ENCODE measurements at places on chromosomes 1 and 21. TPM values are rescaled to one million over a fixed set of nuclear protein-coding genes. Genes with fewer than 3 reads are reported as not detected.

DNA sequence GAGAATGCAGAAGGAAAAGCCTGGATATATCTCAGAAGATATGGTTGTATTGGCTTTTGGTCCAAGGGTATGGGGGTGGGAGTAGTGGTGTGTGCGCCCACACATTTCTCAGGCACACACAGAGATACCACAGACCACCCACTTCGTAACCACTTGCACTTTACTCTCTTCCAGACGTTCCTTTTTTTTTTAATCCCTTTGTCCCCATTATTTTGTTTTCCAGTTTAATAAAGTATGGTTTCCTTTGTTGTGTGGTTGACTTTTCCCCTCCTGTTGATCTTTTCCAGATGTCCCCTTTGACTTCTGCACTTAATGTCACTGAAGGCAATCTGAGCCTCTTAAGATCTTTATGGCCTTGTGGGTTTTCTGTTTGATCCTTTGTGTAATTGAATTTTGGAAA, 10.5 kb upstream of the TARS2 start:
- no peak for DNase-seq

DNA sequence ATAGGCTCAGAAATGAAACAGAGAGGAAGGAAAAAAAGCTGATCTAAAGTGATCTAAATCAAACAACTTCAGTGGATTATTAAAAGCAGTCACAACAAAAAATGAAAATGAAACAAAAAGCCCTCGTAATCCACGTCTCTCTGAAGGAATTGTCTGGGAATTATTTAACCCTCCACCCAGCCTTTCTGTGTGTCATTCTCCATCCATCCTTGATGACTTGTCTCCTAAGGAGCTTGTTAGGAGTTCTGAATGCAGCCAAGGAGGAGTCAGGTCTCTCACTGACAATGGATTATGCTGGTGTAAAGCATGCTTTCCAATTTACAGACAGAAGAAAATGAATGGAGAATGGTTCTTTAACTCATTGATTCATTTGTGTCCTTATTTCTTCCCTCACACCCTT, 359.3 kb upstream of the RUNX1 start:
- DNase-seq: no peak

DNA sequence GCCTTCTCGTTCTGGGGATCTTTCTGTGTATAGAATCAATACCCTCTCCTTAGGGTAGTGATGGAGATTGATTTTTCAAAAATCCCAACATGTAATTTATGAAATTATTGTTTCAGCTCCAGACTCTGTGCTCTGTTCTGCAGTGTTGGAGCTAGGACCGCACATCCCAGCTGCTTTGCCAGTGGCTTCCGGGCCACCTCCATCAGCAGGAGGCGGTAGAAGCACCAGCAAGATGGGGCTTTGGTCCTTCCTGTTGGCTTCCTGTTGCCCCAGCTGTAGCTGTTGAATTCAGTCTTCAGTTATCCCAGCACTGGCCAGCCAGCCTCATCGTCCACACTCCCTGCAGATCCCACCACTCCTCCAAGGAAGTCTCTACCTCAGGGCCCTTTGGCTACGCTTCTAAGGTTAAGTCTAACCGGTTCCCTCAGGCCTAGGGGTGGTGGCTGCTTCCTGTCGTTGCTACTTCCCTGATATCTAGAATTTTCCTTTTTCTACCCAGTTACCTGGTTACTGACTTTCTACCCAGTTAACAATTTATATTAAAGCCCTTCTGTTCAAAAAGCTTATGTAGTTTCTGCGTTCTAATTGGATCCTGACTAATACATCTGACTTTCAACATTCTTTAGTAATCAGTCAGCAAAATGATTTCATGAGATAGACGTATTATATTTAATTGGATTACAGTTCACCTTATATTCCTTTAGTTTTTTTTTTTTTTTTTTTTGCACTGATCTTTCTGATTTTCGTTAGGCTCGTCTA, 24.6 kb downstream of the GALNT2 start:
- no peak for DNase-seq

GRCh38 chr1:182667848-182668505, 16.4 kb downstream of the RGS8 start:
- no peak for DNase-seq

DNA sequence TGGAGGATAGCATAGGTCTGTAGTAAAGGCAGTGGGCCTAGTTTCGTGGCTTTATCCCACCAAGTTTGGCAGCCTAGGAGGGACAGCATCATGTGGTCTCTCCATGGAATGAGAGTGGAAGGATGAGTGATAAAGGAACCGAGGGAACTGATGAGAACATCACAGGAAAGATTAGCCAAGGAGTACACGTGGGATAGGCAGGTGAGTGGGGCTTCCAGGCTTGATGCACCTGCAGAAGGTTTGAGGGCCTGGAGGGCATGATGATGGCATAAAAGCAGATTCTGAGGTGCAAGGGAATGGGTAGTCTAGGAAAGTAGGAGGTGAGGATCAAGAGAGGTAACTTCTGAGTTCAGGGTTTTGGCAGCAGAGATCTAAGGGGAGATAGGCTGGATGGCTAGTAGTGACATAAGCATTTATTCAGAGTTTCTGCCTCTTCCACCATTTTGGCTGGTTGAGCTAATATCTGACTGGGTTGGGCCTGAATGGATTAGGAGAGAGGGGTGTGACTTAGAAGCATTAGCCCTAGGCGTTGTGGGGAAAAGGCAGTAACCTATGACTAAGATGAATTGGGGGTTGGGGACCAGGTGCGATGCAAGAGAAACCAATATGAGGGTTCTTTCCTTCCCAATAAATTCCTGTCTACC, 9.1 kb downstream of the PTGFRN start:
- no peak for DNase-seq

- no peak for DNase-seq
Measured at GRCh38 chr1:2523891-2524609, 2.3 kb downstream of the PANK4 start.

DNA sequence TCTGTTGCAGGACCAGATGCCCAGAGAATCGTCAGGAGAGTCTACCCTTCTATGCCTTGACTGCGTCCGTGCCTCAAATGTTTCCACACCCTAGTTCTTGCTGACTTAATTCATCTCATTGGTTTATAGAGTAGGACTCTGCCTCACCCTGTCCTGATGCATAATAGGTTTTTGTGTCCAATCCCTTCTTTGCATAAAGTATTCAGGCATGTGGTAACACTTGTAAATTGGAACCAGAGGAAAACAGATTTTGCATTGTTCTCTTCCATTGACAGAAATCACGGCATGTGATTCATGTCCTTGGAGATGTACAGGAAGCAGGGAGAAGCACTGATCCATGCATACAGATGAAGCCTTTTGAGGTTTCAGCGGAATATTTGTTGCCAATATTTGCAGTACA, 29.5 kb downstream of the PLPPR5 start:
- DNase-seq: no peak

DNA sequence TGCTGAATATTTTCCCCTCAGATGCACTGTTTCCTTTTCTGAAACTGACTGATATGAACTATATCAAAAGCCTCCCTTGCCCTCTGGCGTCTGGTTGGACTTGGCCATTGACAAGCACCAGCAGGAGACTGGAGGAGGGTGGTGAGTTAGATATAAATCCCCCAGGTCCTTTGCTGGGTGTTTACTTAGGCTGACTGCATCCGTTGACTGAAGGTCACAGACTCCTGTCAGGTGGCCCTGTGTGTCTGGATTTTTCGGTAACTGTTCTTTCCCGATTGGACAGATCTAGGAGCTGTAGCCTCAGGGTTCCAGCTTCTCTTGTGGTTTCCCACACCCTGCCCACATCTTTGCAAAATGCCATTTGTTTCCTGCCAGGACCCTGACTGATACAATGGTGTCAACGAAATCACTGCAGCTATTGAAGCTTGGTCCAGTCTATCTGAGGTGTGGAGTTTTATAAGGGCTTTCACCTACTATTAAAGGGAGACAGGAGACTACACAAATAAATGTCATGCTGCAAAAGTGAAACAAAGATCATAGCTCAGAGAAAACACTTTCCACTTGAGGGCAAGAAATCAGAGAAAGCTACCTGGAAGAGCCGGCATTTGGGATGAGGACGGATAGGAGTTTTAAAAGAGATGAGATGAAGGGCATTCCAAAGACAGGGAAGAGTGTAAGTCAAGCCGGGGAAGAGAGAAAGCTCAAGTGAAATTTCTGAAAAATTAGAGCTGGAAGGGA, 1.5 kb upstream of the MAGI3 start:
- DNase-seq: no peak

DNA sequence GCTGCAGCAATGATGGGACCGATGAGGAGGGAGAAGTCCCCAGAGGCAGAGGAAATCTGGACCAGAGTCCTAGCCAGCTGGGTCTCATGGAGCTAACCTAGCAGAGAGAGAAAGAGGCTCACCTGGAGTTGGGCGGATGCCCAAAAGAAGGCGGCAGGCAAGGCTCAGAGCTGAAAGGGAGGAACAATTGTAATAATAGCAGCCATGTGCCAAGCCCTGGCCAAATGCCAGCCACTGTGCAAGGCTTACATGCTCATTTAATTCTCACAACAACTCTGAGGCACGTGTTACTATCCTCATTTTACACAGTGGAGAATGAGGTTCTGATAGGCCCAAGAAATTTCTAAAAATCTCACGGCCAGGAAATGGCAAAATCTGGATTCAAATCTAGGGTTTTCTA, 50.0 kb upstream of the ZNF648 start:
- no peak for DNase-seq

The OR2L3 gene
- total RNA-seq: not detected

The PGLYRP3 gene
- total RNA-seq: not detected

Data from left ventricle myocardium superior (tissue), 1 donor.